ENCODE measurements at places on chromosomes 12 and 14.

- DNase-seq: no peak
Measured at GRCh38 chr12:67881565-67881964, 107.7 kb upstream of the IFNG-AS1 start.

DNA sequence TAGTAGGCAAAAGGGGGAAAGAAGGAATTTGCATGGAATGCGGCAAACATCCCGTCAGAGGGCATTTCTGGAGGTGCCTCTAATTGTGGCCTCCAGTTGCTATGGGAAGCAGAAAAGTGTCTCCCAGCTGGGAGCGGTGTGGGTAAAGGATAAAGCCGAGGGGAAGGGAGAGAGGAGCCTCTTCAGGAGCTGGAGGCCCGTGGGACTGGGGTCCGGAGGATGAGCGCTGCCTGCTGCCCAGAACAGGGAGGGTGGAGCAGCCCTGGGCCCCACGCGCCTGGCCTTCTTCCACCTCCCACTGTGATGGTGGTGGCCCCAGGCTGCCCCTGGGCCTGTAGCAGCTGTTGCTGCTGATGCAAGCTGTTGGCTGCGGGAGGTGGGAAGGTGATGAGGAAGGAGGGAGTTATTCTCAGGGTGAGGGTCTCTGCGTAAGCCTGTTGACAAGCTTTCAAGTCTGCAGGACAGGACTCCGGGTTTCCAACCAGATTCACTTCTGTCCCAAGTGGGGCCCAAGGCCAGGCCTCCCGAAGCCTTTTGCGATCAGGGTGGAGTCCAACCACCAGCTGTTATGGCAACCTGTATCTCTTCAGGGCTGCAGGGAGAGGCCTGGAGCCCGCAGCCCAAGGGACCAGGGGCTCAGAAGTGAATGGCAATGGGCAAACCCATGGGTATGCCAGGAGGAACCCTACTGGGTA is 19.1 kb upstream of the PGF start:
- no peak for DNase-seq

DNA sequence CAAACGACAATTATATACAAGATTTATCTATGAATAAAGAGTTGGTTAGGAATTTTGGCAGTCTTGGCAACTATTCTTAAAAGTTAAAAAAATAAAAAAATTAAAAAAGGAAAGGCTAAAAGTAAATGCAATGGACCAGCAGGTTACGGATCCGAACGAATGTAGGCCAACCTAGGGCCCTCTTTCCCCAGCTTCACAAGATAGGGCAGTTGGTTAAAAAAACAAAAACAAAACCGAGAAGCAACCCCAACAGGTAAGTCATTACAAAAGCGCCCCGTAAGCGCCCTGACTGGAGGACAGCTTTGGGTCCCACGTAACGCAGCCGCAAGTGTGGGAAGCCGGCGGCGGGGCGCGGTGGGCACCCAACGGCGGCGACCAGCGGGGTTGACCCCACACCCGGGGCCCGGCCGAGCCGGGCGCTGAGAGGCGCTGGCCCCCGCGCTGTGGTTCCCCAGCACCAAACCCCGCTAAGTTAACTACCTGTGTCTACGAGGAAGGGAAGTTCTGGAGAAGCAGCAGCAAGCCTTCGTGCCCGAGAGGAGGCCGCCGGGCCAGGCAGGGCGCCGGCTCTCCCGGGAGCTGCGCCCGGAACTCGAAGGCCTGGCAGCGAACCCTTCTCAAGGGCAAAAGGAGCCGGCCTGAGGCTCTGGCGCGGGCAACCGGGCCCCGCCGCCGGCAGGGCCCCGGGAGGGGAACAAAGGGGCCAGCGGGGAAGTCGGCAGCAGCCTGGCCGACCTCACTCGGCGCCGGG is 882 bp downstream of the HECTD1 start:
- DNase-seq: no peak

DNA sequence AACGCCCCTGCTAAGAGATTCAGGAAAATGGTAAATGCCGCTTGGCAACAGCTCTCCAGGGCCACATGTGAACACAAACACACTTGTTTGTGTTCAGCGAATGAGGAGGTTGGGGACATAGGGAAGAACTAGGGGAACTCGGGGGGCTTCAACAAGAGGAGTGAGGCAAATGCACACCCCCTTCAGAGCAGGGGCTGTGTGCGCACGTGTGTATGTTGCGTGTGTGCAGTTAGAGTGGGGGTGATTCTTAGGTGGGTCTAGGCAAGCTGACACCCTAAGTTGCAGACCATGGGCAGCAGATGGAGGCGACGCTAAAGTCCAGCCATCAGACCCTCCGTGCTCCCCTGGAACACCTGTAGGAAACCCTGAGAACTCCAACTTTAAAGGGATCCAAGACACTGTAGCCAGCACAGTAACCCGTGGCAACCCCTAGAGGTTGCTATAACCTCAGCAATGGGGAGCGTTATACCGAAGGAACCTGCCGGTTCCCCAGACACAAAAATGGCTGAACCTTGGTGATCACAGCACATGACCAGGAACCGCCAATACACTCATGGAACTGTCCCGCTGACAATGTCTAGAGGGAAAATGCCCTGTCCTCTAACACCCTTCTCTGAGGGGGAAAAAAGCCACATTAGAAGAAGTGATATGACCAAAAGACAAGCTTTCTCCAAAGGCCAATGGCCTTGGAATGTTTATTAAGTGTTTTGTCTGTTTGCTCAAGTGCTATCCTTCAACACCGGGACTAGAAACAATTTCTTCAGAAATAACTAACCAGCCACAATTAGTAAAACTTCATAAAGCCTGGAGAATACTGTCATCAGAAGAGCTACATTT is 86.5 kb upstream of the CEP83 start:
- peak; percentile 24 for DNase-seq

DNA sequence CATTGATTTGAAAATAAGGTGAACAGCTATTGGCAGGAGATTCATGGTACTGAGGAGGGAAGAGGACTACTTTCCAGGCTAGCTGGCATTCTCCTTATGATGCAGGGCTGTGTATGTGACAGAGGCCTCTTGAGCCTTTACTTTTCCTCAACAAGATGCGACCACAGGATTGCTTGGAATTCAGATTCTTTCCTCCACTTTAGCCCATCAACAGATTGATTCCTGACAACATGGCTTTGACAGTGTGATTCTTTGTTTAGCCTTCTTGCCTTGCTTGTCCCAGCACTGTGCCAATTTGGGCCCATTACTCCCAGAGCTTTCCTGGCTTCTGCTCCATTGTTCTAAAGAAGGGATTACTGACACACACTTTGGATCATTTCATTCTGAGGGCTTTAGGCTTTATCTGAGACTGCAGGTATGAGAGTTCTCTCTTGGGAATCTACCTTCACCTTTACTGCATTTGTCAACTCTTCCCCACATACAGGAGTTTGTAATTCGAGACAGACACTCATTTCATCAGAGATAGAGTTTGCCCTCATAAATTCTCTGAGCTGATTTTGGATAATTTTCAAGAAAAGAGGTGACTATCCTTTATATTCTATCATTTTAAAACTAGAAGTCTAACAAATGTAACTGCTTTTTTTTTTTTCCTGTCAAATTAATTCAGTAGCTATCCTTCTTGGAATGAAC is 206.4 kb upstream of the GZMB start:
- DNase-seq: no peak

- no peak for DNase-seq
Measured at GRCh38 chr12:41460906-41461305, 272.8 kb downstream of the PDZRN4 start.

- peak; percentile 22 for DNase-seq
Measured at GRCh38 chr12:13165617-13166041, 30.9 kb upstream of the EMP1 start.

DNA sequence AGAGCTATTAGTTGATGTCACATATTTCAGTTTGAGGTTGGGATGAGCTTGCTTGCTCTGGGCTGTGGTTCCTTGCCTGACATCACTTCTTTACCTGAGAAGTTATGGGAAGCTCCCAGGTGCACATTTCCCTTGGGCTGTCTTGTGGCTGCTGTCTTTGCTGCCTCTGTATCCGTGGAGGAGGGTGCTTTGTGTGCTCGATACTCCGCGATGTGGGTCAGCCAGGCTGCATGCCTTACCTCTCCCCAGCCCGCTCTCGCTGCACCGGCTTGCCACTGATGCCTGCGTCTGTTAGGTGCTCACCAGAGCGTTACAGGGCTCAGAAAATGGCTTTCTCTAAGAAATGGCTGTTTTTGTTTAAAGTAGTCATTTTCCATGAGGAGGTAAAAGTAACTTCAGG is 19.6 kb downstream of the PELI2 start:
- DNase-seq: no peak

DNA sequence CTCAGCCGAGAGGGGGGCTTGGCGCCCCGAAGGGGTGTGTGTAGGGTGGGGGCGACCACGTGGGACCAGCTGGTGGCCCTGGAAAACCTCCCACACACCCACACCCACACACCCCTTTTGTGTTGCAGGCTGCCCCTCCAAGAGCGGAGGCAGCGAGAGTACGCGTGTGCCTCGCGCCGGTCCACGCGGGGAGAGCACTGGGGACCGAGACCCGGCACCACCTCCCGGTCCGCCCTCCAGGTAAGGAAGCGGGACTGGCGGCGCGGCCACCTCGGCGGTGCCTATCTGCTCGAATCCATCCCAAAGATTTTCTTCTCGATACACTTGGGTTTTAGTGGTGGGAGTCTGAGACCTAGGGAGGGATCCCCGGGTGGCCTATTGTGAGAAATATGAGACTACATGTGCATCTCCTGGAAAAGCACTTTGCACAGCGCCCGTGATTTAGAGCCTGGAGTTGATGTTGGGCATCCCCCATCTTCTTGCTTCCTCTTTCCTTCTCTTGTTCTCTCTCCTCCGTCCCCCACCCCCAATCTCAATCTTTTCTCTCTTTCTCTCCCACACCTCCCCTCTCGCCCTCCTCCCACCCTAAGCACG is 393 bp downstream of the SYT1 start:
- peak; percentile 2 for DNase-seq

GRCh38 chr12:13197032-13197431 is 506 bp downstream of the EMP1 start:
- no peak for DNase-seq

- DNase-seq: no peak
Measured at GRCh38 chr12:26991826-26992225, 22.4 kb downstream of the TM7SF3 start.

DNA sequence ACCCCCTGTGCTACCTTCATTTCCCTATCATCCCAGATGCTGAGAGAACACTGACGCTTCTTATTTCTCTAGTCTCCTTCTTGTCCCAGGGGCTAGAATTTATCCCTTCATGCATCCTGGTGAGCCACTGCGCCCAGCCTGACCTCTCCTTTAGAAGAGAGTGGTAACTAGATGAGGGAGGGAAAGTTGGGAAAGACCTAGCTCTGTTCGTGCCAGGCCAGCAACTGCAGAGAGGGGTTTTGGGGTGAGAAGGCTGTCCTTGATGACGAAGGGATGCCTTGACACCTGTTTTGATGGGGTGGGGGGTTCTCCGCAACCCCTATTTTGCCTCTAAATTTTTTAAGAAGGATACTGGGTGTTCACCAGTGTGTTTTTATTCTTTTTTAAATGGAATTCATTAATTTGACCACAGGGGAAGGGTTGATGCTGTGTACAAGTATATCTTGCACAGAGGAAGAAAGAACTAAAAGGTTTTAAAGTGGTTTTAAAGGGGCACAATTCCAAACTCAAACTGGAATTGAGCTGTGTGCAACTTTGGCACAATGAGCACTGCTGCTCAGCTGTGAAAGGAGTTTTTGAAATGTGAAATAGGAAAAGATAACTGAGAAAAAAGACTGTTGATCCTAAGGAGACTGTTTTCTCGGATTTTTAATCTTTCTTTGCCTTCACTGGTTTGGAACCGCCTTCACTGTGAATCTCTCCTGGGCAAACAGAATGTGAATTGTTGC is 7.0 kb upstream of the MMP19 start:
- DNase-seq: no peak

- DNase-seq: no peak
Measured at GRCh38 chr14:55366271-55366670, 45.4 kb downstream of the ATG14 start.

DNA sequence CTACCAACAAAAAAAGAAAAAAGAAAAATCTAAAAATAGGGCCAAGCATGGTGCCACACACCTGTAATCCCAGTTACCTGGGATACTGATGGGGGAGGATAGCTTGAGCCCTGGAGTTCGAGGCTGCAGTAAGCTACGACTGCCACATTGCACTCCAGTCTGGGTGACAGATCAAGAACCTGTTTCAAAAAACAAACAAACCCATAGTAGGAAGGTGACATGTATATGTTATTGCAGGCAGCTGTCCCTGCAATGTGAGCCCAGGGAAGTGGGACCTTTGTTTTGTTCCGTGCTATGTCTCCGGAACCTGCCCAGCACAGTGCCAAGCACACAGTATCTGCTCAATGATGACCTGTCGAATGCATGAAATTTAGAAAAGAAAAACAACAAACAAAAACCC is 37.2 kb upstream of the YY1 start:
- no peak for DNase-seq

DNA sequence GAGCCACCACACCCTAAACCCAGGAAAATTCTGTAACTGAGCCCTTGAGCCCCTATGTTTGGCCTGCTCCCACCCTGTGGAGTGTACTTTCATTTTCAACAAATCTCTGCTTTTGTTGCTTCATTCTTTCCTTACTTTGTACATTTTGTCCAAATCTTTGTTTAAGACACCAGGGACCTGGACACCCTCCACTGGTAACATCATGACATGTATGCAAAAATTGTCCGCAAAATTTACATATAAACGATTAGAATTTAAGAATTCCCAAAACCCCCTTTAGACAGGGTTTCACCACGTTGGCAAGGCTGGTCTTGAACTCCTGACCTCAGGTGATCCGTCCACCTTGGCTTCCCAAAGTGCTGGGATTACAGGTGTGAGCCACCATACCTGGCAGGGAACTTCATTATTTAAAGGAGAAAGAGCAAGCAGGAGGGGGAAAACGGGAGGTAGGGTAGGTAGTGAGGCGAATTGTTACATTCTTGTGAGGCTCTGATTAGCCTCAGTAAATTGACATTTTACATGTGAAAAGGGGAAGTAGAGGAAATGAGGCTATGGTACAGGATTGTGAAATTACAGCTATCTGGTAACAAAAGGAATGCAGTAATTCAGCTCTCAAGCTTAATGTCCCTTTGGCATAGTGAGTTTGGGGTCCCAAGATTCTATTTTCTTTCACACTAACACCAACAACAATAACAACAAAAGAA is 27.6 kb downstream of the TUBA1A start:
- no peak for DNase-seq

DNA sequence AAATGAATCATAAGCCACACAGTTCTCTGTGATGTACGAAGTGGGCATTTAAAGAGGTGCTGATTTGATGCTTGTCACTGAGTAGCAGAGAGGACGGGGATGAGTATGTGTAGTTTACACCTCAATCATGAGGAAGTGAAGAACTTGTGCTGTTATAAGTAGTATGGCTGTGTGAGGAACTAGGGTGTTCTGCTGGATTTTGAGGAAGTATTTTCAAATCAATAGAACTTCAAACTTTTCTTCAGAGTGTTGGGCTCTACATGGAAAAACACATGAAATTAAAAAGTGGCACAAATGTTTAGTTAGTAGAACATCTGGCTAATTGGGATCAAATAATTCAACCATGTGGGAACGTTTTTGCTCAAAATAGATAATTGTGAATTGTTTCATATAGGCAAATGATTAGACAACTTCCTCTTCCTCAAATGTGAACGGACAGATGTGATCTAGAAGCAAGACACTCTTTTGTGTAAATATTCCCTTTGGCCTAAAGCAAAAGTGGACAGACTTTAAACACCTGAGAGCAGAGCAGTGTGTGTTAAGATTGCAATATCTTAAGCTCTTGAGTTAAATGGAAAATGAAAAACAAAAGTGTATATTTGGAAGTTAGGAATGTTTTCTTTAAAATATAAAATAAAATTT is 168.5 kb downstream of the NAV3 start:
- no peak for DNase-seq

GRCh38 chr14:76391981-76392690 is 16.2 kb downstream of the ESRRB start:
- DNase-seq: no peak

GRCh38 chr14:31229009-31229408 is 21.4 kb upstream of the HECTD1 start:
- DNase-seq: no peak

GRCh38 chr14:68015356-68016254 is 196.0 kb downstream of the RAD51B start:
- no peak for DNase-seq

Measured in NCI-H1694 (cell line).